ENCODE measurements at places on chromosomes 2 and 18.

DNA sequence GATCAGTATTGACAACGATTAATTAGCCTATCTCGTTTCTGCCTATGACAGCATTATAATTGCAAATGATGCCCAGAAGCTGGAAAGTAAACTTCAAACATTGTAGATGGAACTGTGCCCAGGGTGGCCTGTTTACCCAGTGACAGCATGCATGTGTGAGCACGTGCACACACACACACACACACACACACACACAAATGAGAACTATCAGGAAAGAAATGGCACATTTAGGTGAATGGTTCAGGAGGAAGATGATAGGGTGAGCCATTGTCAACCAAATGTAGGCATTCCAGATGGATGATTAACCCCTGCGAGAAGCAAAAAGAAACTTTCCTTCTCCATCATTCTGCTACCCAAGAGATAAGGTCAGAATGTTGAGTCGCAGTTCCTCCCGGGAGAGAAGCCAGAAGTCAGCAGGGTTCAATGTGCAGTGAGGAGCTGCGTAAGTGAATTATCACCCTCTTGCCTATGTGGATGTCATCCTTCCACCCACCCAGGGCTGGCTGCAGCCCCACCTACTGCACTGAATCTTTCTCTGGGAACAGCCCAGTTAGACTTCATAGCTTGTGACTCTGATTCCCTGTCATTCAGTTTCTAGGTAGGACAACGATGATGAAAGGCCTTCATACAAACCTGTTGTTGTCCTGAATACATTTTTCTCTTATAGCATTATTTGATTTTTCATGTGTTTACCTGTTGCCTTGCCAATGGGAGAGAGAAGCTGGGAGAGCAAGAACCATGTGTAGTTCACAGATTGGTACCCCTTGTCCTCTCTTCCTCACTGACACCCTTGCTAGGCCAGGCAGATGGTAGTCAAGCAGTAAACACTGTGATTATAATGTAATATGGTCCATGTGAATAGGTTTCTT is 3.5 kb upstream of the APOB start:
- DNase-seq = no peak

DNA sequence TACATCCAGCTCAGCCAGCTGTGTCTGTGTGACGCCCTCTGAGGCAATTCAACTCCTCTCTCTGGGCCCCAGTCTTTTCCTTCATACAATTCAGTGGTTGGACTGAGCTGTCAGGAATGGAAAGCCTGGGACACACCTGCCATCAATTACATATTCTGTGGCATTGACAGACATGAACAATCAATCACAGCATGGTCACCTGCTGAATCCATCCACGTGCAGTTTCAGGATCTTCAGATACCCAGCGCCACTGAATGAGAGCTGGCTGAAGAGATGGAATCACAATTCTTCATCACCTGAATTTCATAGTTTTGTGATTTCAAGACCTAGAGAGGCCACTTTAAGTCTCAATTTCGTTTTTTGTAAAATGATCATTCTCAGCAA is 5.1 kb downstream of the ADRA2B start:
- no peak for DNase-seq

- DNase-seq = no peak
Measured at GRCh38 chr18:7754725-7755181, 187.6 kb downstream of the PTPRM start.

DNA sequence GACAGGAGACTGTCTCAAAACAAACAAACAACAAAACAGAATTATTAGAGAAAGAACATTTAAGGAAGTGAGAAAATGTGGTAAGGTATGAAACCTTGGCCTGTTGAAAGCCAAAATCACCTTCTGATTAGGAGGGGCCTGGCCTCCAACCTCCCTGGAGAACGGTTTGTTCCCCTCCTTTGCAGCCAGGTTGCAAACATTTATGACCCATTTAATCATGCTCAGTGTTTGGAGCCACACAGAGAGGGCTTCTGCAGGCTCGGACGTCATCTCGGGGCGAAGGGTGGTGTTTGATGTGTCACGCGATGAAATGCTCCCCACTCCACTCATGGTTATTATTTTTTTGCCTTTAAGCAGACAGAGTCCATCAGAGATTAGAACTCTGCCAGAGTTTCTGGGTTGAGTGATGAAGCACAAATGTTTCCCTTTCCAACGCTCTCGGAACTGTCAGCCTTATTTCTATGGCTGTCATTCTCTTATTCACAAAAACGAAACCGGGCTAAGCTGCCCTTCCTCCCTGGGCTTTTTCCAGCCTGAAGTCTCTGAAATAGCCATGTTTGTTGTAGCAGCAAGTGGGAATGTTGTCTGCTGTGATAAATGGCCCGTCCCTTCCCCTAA is 33.6 kb upstream of the ROCK2 start:
- no peak for DNase-seq

GRCh38 chr2:960061-960736 is 9.6 kb downstream of the SNTG2 start:
- DNase-seq = no peak

DNA sequence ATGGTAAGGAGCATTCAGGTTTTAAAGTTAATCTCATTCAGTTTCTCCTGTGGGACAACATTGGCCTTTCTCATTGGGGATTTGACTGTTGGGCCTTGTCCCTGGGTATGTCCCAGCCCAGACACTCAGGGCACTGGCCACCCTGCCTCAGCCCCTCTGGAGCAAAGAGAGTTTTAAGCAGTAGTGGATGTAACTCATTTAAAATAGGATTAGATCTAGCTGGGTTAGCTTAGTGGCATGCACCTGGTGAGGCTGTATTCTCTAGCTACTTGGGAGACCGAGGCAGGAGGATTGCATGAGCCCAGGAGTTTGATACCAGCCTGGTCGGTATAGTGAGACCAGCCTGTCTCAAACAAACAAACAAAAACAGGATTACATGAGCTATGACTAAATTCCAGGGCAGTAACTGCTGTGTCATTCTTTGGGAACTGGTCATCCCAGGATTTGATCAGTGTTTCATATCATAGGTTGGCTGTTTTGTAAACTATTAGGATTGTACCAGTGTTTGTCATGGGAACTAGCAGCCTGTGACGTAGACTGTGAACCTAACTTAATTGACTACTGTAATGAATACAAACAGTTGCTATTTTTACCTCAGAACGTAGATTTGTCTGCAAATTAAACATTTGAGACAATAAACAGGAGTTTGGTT is 12.5 kb downstream of the INPP4A start:
- DNase-seq = no peak

DNA sequence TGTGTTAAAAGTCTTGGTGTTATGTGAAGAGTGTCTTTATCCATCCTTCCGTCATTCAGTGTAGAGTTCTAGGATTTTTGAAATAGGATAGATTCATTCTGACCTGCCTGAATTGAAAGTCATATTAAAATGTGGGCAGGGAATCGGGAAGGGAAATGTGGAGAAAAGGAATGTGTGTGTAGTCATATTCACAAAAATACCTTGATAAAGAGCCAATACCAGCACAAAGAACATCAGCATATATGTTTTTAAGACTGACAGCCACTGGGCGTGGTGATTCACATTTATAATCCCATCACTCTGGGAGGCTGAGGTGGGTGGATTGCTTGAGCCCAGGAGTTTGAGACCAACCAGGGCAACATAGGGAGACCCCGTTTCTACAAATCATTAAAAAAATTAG is 188.1 kb downstream of the CAMKMT start:
- no peak for DNase-seq

DNA sequence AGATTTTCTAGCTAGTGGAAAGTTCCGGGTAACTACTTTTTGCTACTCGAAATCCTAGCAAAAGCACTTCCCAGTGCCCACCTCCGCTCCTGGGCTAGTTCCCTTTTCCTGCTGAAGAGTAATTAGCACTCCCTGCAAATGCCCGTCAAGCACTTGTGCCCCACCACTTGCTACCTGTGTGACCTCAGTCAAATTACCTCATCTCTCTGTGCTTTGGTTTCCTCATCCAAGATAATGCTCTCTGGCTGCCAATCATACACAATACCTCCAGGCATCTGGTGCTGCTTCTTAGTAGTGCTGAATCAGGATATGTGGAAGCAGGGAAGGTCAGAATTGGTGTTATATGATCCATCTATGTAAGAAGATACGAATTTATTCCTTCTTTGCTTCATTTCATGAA is 102.1 kb upstream of the CDCA7 start:
- no peak for DNase-seq

GRCh38 chr2:59236723-59237122 is 995.6 kb upstream of the FANCL start:
- no peak for DNase-seq

- DNase-seq = no peak
Measured at GRCh38 chr2:237682856-237683670, 55.7 kb downstream of the LRRFIP1 start.

DNA sequence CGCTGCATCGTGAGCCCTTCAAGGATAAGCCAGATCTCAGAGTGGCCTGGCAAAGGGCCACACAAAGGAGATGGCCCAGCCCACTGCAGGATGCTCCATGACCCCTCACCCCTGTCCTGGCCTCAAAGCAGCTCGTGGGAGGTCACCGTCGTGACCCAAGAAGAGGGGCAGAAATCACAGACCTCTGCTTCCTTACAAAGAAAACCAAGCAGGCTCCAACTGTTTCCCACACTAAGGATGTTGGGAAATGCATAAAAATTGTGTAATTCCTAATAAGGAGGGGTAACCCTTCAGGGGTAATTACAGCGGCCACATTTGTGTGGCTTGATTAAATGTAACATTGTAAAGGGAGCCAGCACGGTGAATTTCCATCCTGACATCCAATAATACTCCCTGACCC is 102.3 kb downstream of the BOD1L2 start:
- no peak for DNase-seq

GRCh38 chr2:319059-319600 is 31.2 kb upstream of the ALKAL2 start:
- no peak for DNase-seq

DNA sequence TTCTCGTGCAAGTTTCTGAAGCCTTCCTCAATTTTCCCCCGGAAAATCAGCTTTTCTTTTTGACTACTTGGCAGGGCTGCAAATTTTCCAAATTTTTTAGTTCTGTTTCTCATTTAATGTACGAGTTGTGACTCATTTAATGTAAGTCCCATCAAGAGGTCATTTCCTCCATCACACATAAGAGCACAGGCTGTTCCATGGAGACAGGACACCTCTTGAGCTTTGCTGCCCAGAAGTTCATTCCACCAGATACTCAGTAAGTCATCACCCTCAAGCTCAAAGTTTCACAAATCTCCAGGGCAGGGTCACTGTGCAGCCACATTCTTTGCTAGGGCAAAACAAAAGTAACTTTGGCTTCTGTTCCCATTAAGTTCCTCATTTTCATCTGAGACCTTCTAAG is 101.5 kb upstream of the TEKT4 start:
- no peak for DNase-seq

DNA sequence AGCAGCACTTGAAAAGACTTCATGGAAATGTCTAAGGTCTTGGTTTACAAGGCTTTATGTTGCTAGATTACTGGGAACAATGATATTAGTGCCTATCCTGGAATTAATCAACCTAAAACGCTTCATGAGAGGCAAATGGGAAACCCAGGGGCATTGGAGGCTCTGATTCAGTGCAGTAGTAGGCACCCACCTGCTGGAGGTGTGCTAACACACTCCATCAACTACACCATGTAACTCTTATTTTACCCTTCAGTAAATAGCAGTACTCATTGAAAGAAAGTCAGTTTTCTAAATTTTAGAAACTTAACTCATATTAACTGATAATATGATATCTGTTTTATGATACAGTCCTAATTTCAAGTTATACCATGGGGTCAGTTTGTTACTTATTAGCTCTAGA is 17.4 kb upstream of the HNRNPA3 start:
- no peak for DNase-seq
